Umbilical cord (tissue), 2 donors: ENCODE measurements at places on chromosomes 4 and X. TPM values are rescaled to one million over a fixed set of nuclear protein-coding genes. Genes with fewer than 3 reads are reported as not detected.

The NXF2B gene
- total RNA-seq = not detected

The SHISA3 gene
- 0.48 TPM for total RNA-seq

DNA sequence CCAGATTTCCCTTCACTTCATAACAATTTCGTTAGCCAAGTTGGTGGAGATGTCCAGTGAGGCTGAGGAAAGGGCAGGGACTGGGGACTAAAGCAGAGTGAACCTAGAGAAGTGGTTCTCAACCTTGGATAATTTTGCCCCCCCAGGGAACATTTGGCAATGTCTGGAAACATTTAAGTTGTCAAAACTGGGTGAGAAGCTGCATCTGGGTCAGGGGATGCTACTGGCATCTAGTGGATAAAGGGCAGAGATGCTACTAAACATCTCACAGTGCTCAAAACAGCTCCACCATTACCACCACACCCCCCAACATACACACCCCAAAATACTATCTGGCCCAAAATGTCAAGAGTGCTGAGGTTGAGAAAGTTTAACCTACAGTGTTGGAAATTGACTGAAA, 32.0 kb upstream of the FGF16 start:
- DNase-seq = no peak

- DNase-seq = no peak
These were observed 95.9 kb upstream of the STX18 start for GRCh38 chr4:4637710-4638109.

GRCh38 chr4:1766106-1767060, 26.7 kb upstream of the FGFR3 start:
- DNase-seq = no peak

DNA sequence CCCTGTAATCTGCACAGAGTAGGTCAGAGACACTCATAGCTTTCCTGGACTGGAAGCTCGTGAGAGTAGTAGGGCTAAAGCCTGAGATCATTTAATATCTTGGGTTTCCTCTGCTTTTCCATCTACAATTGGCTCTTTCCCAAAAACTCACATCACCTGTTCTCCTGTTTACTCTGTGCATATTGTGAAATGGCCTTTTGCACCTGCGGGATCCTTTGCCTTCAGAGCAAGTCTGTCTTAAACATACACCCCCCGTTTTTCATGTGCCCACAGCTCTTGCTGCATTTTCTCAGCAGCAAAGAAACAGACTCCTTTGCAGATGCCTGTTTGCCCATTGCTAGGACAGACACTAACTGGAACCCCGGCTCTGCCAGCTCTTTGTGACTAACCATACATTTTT, 608.3 kb upstream of the PCDH10 start:
- DNase-seq = no peak

DNA sequence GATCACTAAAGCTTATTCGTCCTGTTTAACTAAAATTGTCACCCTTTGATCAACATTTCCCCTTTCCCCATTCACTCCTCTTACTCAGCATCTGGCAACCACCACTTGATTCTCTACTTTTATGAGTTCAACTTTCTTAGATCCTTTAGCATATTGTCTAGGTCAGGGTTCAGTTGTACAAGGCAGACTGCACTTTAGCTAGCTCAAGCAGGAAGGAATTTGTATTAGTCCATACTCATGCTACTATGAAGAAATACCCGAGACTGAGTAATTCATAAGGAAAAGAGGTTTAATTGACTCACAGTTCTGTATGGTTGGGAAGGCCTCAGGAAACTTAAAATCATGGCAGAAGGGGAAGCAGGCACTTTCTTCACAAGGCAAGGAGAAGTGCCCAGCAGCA, 44.3 kb downstream of the TASL start:
- no peak for DNase-seq

- no peak for DNase-seq
These were observed 1.2 kb upstream of the MGST2 start for GRCh38 chr4:139664442-139664841.

- peak; percentile 42 for DNase-seq
These were observed 65.7 kb upstream of the PAGE1 start for GRCh38 chrX:49761481-49761880.

- DNase-seq = no peak
These were observed 74.5 kb downstream of the GEMIN8 start for GRCh38 chrX:13955095-13955647.
